ENCODE measurements at places on chromosomes 3 and 15. TPM values are rescaled to one million over a fixed set of nuclear protein-coding genes. Genes with fewer than 3 reads are reported as not detected.

- DNase-seq, result no peak
These were observed 44.2 kb downstream of the SGO1 start for GRCh38 chr3:20141851-20142250.

- no peak for DNase-seq
These were observed 14.4 kb upstream of the C3orf80 start for GRCh38 chr3:160210799-160211221.

STAC gene
- total RNA-seq, result 7.2 TPM

DNA sequence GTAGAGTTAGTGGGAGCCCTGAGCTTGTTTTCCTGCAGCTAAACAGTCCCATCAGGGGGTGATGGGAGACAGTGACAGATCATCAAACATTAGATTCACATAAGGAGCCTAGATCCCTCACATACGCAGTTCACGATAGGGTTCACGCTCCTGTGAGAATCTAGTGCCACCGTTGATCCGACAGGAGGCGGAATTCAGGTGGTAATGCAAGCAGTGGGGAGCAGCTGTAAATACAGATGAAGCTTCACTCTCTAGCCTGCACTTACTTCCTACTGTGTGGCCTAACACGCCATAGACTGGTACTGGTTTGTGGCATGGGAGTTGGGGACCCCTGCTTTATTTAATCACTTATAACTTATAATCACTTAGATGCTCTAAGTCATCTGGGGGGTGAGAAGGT lies 179.1 kb downstream of the AKAP13 start:
- DNase-seq, result no peak

DNA sequence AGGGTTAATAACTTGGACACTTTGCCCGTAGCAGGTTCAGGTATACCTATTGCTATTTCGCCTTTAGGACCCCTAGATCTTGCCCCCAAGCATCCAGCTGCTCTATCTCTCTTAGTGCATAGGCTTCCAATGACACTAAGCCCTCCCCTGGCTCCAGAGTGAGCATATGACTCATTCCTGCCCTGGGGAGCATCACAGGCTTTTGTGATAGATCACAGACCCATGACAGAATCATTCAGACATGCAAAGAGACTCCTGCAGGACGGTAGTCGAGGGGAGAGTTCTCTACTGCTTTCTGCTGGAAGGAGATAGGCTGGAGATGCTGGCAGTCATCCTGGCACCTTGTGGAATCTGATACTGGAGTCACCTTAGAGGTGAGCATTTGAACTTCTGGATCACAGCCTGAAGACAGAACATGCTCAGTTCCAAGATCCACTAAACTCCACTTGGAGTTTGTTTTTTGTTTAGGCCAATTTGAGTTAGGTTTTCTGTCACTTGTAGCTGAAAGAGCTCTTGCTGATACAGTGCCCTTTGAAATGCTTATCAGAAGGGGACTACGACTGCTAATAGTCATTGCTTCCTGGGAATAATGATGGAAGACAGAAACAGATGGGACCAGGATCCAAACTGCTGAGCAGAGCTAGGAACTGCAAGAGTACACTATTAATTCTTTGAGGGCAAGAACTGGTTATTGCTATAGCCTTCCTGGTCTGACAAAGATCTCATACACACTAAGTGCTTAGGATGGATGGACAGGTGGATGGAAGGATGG lies 11.0 kb downstream of the LYSMD2 start:
- DNase-seq, result no peak

OSTN gene
- total RNA-seq, result not detected
